ENCODE measurements at places on chromosomes 3 and 15.

- no peak for DNase-seq
These were observed 210.7 kb upstream of the KCNH8 start for GRCh38 chr3:18937574-18937973.

DNA sequence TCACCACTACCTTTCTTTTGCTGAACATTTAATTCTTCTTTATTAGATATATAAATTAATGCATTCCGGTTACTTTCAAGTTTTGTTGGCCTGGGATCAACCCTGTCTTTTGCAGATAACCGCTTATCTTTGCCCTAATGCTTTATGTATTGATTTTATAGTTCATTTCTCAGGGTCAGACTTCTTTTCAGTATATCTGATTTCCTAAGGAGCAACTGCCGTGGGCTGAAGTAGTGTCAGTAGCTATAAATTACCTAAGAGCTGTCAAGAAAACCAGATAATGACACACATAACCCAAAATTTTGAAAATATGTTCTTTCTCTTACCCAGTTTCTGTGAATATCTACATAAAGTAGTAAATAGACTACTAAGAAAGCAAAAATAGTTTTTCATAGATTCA is 38.0 kb downstream of the COL6A5 start:
- DNase-seq, result no peak

GRCh38 chr15:67579164-67579563 is 36.7 kb downstream of the MAP2K5 start:
- no peak for DNase-seq

GRCh38 chr3:17939157-17939556 is 196.7 kb upstream of the TBC1D5 start:
- no peak for DNase-seq

GRCh38 chr3:16437640-16438039 is 75.9 kb downstream of the RFTN1 start:
- DNase-seq, result no peak
